SK-N-SH (cell line): ENCODE measurements at places on chromosomes 3 and 15. TPM values are rescaled to one million over a fixed set of nuclear protein-coding genes. Genes with fewer than 3 reads are reported as not detected.

The CGGBP1 gene
- 34.5 and 38.3 TPM in 2 replicates for polyA plus RNA-seq

The IQCF5 gene
- not detected in 2 replicates for polyA plus RNA-seq

The TLR9 gene
- polyA plus RNA-seq = 0.12 TPM in 1 of 2 replicates, not detected in the other

The INSYN1 gene
- 3.6 and 3.7 TPM in 2 replicates for polyA plus RNA-seq

The TMEM212 gene
- not detected in 2 replicates for polyA plus RNA-seq

The UCN2 gene
- 0.50 and 0.69 TPM in 2 replicates for polyA plus RNA-seq

The TM4SF4 gene
- 0.08 and 0.10 TPM in 2 replicates for polyA plus RNA-seq

The BTLA gene
- not detected in 2 replicates for polyA plus RNA-seq

The FSIP1 gene
- 0.43 and 0.45 TPM in 2 replicates for polyA plus RNA-seq

The SMC4 gene
- polyA plus RNA-seq = 18.8 and 26.1 TPM in 2 replicates

The CCDC54 gene
- not detected in 2 replicates for polyA plus RNA-seq

The DNAH12 gene
- 0.03 and 0.05 TPM in 2 replicates for polyA plus RNA-seq

The ARPP21 gene
- 1.4 and 1.6 TPM in 2 replicates for polyA plus RNA-seq

The TM4SF18 gene
- polyA plus RNA-seq = 0.30 and 0.32 TPM in 2 replicates

The GASK1A gene
- polyA plus RNA-seq = not detected in 2 replicates

The FETUB gene
- 0.05 TPM in 2 replicates for polyA plus RNA-seq

The OR5H2 gene
- not detected in 2 replicates for polyA plus RNA-seq

The TRIM71 gene
- polyA plus RNA-seq = not detected in 2 replicates

The WDR72 gene
- 0.02 TPM in 2 replicates for polyA plus RNA-seq

The GREM1 gene
- polyA plus RNA-seq = 23.9 and 46.4 TPM in 2 replicates

The SLC6A20 gene
- polyA plus RNA-seq = not detected in 2 replicates

The RAB43 gene
- polyA plus RNA-seq = 8.9 and 9.5 TPM in 2 replicates

The SEMA3G gene
- polyA plus RNA-seq = 0.10 and 0.13 TPM in 2 replicates

The CKMT1A gene
- 1.2 and 1.7 TPM in 2 replicates for polyA plus RNA-seq

The CILP gene
- 0.03 and 0.15 TPM in 2 replicates for polyA plus RNA-seq

The HGD gene
- not detected in 2 replicates for polyA plus RNA-seq

The FGF12 gene
- polyA plus RNA-seq = 0.18 and 0.30 TPM in 2 replicates

The CPN2 gene
- not detected in 2 replicates for polyA plus RNA-seq

The P2RY14 gene
- polyA plus RNA-seq = not detected in 2 replicates

The CCR2 gene
- not detected in 2 replicates for polyA plus RNA-seq

The CFAP92 gene
- polyA plus RNA-seq = not detected in 2 replicates

The FBXW12 gene
- 0.07 TPM in 1 of 2 replicates, not detected in the other for polyA plus RNA-seq

The GOLGB1 gene
- 10.3 and 15.4 TPM in 2 replicates for polyA plus RNA-seq

The ZBBX gene
- 0.18 and 0.50 TPM in 2 replicates for polyA plus RNA-seq

The APOD gene
- 0.05 TPM in 1 of 2 replicates, not detected in the other for polyA plus RNA-seq

The UQCC5 gene
- 43.8 and 124 TPM in 2 replicates for polyA plus RNA-seq

The NEK10 gene
- 1.0 and 1.5 TPM in 2 replicates for polyA plus RNA-seq

The PEAK1 gene
- polyA plus RNA-seq = 9.0 and 13.0 TPM in 2 replicates

The PLSCR2 gene
- polyA plus RNA-seq = not detected in 2 replicates

The GOLGA8M gene
- 0.10 TPM in 1 of 2 replicates, not detected in the other for polyA plus RNA-seq

The COL7A1 gene
- 7.1 and 10.8 TPM in 2 replicates for polyA plus RNA-seq

The ABHD17C gene
- polyA plus RNA-seq = 9.2 and 11.7 TPM in 2 replicates
